Karpas-422 (cell line): ENCODE measurements at places on chromosomes 2 and 18.

- DNase-seq: no peak
These were observed 8.4 kb upstream of the HNRNPLL start for GRCh38 chr2:38610851-38611801.

- no peak for DNase-seq
These were observed 407.4 kb downstream of the NRXN1 start for GRCh38 chr2:50624506-50624905.

DNA sequence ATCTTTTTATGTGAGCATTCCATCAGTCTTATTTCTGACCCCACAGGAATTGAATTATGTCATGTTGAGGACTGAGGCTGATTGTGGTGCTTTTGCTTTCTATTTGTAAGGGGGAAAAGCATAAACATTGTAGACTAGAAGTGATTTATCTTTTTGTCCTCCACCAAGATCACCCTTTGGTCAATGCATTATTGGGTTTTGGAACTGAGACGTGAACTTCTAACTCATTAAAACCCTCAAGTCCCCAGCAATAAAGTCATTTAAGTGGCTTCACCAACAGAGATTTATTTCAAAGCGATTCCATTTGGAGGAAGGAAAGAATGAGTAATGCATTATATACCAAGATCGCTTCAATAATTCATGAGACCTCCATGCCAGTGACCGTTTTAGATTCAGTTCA is 75.5 kb upstream of the TXNDC2 start:
- no peak for DNase-seq

DNA sequence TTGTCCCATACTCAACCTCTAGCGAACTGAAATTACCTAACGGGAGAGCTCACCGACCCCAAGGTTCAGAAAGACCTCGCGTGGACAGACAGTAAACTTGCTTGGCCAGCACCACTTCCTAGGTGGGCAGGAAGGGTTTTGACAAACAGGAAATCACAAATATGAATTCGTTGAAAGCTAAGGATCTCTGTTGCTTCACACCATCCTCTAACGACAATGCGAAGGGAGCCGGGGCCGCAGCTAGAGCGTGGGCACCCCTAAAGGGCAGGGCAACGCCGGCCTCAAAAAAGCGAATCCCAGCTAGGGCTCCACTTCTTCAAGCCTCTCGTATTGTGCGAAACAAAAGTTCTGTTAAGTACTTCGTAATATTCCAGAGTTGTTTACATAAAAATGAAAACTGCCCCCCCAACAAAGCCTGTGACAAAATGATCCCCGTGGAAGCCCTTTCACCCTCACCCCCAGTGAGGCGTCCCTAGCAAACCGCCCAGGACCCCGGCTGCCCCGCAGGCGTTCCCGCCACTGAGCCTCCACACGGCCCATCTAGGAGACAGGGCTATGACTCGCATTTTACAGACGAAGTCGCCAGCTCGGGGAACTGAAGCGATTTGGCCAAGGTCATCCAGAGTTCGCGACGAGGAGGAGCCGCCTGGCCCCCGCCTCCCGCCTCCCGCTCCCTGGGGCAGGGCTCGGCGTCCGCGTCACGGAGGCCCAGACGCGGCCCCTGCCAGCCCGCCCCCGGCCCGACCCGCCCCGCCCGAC is 548 bp downstream of the KANSL3 start:
- peak; percentile 92 for DNase-seq

GRCh38 chr2:55877087-55877436 is 46.5 kb downstream of the EFEMP1 start:
- no peak for DNase-seq

DNA sequence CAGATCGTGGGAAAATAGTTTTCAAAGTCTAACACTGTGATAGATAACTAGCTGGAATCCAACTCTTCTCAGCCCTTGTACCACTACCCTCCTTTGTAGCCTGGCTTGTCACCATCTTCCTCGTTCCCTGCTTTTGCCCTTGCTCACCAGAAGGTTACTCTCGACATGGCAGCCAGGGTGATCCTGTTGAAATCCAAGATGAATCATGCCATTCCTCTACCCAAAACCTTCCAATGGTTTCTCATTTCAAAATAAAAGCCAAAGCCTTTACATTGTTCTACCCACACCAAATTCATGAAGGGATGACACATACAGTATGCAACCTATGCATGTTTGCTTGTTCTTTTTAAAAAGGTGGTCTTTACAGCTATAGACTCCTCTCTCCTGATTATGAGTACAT is 45.7 kb downstream of the STAT4 start:
- DNase-seq: no peak

DNA sequence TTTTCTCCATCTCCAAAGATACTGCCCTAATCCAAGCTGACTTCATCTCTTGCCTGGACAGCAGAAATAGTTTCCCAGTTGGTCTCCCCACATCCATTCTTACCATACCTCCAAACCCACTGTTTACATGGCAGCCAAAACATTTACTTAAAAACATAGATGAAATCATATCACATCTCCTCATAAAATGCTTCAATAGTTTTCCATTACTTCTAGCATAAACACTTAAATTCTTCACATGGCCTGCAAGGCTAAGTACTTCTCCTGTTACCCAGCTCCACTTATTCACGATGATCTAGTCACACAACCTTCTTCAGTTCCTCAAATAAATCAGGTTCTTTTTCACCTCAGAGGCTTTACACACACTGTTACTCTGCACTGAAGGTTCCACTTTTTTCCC is 185.8 kb upstream of the ACVR2A start:
- DNase-seq: no peak

DNA sequence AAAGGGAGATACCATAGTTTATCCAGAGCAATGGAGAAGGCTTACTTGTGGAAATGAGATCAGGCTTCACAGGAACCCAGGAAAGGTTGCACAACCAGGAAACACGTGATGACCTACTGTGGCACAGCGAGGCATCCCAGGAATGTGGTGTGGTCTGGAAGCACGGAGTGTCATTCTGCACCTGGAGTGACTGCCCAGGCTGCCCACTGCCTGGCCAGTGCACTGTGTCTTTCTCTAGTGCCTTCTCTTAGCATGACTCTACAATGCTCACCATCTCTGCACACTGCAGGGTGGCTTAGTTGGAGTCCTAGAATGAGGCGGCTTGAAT is 48.9 kb downstream of the CHST9 start:
- DNase-seq: no peak

DNA sequence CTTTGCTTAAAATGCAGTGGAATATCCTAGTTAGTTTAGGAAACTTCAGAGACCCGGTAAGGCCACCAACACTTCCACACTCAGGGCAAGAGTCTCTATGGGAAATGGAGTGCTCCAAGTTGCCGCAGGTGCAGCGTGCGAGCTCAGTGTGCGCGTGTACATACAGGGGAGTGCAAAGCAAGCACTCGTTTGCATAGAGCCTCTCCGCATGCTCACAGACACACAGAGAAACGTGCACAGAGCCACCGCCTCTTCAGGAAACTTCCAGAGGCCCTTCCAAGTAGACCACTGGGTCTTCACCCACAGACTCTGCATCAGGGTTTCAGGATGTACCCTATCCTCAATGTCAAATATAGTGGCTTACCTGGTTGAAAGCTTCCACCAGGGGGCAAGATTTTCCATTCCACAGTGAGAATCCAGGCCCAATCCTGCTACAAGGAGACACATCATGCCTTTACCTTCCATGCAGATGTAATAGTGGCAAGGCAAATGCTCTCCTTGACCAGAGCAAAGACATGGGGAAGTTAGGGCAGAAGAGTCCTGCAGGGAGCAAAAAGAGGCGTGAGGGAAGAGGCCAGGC is 513.0 kb upstream of the MYT1L start:
- peak; percentile 61 for DNase-seq

DNA sequence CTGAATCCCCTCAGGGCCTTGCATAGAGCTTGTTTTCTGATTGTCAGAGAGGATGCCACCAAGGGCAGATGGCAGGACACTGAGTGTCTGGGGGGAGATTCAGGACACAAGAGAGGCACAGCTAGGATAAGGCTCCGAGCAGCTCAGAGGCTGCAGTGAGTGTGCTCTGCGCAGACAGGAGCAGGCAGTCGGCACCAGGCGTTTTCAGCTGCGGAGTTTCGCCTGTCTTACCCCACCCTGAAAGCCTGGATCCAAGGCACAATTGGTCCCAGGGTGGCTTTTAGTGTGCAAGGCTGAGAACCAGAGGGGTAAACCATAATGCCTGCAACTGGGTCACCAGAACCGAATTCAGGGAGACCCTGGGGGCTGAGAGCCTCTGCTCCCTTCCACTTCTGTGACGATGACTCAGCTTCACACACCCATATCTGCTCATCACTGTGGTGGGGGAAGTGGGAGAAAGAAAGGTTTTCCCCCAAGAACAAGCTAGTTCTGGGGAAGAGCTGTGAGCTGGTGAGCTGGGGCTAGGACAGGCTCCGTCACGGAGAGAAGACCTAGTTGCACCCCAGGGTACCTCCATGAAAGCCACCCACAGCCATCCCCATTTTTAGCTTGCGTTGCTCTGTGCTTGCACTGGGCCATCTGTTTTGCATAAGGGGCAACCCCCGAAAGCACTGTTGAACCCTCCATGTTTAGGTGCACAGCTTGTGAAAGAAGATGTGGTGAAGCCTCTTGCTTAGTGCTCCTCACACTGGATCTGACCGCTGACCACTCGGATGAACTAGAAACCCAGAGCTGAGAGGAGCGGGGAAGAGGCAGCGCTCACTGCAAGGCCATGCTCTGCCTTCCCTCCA is 173.7 kb downstream of the CELF4 start:
- no peak for DNase-seq
